ENCODE measurements at places on chromosomes 3 and 15.

GRCh38 chr15:79778378-79778990 is 118.3 kb downstream of the MTHFS start:
- DNase-seq = no peak

DNA sequence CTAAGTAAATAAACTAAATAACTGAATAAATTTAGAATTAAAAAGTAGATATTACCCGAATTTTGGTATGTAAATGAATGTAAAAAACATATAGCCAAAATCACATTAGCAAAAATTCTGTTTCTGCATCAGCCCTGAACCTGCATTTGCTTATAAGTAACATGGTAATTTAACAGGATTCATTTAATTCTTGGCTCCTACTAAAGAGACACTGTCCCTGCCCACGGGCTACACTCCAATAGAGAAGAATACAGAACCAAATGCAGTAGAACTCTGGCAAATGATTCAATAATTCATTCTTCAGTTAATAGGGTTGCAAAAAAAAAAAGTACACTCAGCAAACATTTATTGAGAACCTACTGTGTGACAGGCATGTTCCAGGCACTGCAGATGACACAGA is 20.8 kb upstream of the CNBP start:
- DNase-seq = no peak

DNA sequence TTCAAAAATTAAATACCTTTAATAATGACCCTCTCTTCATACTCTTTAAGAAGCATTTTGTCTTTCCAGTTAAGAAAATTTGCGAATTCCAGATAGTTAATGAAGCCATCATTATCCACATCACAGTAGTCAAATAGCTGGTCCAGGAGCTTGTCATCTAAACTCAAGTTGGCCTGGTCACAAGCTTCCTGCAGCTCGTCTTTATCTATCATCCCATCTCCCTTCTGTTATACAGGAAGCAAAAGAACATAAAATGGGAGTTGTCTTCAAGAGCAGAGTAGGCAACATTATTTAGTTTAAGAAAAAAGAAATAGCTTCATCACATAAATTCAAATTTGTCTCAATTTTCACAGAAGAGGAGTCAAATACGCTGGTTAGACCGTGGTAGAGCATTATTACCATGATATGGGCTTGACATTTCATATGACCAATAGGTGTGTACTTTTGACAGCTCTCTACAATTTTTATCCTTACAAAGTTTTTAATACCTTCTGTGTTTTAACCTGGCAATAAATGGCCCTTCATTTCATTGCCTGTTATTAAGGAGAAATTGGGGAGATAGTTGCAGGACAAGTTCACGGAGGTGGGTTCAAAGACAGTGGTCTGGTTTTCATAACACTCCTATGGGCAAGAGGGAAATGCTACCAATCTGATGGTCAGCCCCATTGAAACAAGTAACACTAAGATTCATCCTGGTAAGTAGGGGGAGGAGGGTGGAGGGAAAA is 45.4 kb downstream of the EFHB start:
- DNase-seq = no peak

DNA sequence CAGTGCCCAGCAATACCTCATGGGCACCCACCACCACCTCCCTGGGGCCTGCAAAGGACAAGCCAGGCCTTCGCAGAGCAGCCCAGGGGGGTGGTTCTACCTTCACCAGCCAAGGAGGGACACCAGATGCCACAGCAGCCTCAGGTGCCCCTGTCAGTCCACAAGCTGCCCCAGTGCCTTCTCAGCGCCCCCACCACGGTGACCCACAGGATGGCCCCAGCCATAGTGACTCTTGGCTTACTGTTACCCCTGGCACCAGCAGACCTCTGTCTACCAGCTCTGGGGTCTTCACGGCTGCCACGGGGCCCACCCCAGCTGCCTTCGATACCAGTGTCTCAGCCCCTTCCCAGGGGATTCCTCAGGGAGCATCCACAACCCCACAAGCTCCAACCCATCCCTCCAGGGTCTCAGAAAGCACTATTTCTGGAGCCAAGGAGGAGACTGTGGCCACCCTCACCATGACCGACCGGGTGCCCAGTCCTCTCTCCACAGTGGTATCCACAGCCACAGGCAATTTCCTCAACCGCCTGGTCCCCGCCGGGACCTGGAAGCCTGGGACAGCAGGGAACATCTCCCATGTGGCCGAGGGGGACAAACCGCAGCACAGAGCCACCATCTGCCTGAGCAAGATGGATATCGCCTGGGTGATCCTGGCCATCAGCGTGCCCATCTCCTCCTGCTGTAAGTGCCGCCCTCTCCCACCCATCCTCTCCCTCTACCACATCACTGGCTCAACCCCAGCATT is 19.2 kb upstream of the BFSP2 start:
- DNase-seq = no peak

DNA sequence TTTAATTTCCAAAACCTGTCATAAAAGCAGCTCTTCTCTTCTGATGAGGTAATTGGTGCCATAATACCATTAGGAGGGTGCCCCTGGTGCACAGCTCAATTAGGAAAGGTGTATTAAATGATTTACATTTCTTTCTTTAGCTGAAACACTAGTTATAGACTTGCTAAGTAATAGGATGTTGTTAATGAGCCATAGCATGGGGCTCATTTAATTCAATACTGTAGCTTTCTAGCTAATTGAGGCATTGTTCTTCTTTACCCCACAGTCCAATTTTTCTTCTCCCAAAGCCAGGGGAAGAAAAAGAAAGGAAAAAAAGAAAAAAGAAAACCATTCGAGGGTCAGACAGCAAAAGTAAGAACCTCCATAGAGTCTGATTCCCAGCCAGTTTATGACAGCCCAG is 164.0 kb upstream of the HES1 start:
- DNase-seq = no peak

GRCh38 chr3:13547591-13548371 is 1.1 kb upstream of the FBLN2 start:
- no peak for DNase-seq

- no peak for DNase-seq
Measured at GRCh38 chr3:143128227-143128955, 8.8 kb downstream of the CHST2 start.

DNA sequence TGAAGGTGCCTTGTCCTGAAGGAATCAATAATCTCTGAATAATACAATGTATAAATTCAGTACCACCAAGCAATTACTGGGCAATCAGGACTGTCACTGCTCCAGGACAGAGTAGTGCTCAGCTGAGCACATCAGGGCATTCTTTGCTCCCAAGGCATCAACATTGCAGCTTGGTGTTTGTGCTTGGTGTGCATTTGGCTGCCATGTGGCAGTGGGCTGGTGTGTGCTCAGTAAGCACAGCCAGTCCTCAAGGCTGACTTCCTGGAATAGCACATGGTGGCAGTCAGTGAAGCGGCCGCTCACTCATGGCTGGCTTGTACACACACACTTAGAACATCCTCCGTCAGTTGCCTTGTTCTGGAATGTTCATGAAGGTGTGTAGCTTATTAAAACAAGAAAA is 217.0 kb downstream of the EPHB1 start:
- DNase-seq = no peak

Measured in H54 (cell line).